Right lobe of liver (tissue), 6 donors: ENCODE measurements at places on chromosomes 4 and X. TPM values are rescaled to one million over a fixed set of nuclear protein-coding genes. Genes with fewer than 3 reads are reported as not detected.

DNA sequence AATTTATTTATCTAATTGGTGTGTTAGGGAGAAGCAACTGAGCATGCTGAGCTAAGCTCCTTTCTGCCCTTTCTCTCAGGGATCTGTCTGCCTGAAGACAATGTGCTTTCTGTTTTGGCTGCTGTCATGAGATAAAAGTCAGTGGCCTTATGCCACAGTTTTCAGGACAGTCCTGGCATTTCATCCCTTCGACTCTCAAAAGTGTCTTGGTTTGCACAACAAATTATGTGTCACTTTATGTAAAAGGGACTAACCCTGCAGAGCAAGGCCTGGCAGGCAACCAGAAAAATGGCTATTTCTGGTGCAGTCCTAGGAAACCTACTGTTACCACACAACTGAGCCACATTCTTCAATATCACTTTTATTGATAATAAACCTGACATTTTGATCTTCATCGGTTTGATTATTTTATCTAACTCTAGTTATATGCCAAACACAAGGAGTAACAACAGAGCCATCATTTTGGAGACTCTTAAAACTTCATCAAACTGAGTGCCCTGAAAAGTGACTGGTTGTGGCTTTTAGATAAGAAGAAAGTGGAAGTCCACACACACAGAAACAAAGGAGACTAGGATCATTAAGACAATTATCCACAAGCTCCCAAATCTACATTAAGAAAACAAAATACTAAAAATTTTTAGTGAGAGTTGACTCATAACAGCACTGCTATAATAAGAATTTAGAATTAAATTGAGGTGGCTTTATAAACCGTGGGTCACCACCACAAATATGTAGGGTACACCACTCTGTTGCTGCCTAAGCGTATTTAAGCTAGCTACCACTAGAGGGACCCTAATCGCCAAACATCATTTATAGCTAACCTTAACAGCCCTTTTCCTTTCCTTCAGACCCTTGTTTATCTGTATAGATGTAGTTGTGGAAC lies 95.9 kb upstream of the PTPN13 start:
- DNase-seq, result no peak

GRCh38 chr4:91963486-91963885 lies 340.3 kb upstream of the GRID2 start:
- DNase-seq, result no peak

DNA sequence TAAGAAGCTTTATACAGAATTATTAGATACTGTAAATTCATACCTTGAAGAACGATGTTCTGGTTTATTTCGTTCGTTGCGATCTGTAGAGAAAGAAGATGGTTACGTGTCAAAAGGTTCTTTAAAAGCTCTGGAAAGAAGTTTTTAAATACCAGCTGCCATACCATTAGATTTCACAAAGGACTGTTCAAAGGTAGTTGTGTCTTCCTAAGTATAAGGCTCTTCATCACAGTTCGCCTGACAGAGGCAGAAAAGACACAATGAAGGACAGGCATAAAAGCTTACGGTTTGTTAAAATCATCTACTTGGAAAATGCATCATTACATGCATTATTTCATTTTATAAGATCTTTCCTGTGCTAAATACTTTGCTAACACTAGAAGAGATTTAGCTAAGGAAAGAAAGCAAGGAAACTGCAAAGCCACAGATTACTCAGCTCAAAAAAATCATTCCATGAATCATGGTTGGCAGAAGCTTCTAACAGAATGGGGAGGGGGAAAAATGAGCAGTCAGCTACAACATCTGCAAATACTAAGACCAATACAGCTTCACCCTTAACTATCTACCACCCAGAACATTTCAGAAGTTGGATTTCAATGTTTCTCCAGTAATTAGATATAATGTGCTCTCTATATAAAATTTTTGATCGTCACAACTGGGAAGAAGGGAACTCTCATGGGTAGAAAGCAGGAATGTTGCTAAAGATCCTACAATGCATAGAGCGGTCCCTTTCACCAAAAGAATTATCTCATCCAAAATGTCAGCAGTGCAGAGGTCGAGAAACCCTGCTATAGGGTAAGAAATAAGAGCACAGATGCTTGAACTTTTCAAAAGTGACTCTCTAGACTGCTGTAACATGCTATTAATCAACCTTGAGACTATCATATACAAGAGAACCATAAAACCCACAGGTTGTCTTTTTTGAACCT lies 50.7 kb upstream of the PRSS48 start:
- no peak for DNase-seq

- DNase-seq, result no peak
Observed at GRCh38 chrX:102976793-102977495, 39.9 kb downstream of the RAB40AL start.

DNA sequence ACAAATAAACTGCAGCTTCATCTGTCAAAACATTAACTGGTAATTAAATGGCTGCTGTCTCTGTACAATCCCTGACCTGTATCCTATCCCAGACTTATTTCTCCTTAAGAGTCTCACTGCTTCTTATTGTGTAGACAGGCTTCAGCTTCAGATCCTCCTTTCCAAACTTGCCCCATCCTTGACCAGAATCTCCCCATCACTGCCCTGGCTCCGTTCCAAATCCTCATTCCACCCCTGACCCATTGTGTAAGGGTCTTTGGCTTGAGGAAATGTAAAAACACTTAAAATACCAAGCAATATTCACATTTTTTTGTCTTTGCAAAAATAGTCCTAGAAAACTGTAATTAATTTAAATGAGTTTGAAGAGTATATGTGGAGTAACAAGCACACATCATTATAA lies 152.6 kb upstream of the VEGFC start:
- DNase-seq, result no peak

DNA sequence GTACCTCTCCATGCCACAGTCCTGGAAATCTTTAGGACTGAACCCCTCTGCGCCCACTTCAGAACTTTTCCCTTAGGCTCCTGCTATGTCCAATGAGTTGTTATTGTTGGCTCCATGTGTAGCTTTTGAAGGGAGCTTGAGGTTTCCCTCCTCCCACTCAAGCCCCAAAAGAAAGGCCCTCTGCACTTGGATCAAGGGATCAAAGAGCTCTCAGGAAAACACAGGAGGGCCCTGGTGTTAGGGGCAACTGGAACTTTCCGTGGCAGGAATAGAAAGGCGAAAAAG lies 135.0 kb downstream of the RASL11B start:
- no peak for DNase-seq

DNA sequence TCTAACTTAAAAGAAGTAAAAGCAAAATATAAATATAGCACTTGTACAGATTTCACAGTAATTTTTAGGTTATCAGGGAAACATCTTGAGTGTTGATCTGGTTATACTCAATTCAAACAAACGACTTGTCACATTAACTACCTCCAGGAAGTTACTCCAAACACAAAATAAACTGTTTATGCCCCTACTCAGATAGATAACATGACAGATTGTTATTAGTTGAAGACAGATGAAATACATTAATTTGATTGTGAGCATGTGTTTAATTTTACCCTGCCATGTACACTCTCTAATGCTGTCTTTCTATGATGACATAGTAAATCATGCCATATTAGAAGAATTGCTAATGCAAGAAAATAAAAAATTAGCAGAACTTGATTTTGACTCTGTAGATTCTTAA lies 88.0 kb downstream of the RAB28 start:
- no peak for DNase-seq

Gene VEGFD
- 0.44 TPM for total RNA-seq

Gene SOX3
- total RNA-seq, result not detected

Gene GALNTL6
- 0.30 TPM for total RNA-seq

Gene KIT
- total RNA-seq, result 0.19 TPM
